ENCODE measurements at places on chromosomes 11 and 22.

GRCh38 chr22:32661296-32661695 is 140.2 kb upstream of the TIMP3 start:
- no peak for DNase-seq

DNA sequence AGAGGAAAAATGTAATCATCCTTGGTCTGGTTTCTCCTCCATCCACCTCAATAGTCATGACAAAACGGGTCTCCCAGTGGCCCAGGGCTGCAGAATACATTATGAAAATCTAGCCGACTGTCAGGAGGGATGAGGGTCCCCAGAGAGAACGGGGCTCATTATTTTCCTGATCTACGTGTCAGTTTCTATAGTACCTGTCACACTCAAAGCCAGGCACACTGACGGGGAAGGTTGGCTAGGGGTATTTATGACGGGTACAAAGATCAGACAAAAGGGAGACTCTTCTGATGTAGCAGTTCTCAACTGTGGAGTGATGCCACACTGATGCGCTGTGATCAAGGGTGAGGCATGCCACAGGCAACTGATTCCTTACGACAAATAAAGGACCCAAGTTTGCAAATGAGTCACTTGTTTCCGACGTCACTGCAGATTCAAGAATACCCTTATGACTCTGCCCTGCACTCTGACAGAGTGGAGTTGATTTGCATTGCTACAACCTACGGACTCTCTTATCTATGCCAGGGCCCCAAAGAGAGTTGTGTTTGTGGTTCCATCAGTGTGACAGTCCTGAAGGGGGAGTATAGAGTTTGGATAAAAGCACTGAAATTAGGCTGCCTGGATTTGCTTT is 188.2 kb upstream of the TBCEL start:
- no peak for DNase-seq

DNA sequence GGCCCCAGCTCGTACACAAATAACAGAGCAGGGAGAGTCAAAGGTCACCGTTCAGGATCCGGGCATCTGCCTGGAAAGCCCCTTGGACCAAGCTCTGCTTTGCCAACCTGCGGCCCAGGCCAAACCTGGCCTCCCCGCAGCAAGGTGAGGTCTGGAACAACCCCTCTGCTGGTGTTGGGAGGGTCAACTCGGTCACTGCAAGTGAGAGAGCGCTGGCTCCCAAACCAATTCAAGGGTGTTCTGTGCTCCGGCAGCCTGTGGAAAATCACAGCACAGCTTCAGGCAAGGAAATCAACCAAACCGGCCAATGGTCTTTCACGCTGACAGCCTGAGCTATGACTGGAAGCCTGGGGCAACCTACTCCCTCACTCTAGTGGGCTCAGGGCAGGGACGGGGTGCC is 63.4 kb downstream of the MYH9 start:
- no peak for DNase-seq

- DNase-seq = no peak
Observed at GRCh38 chr11:128520206-128520887, 67.0 kb downstream of the ETS1 start.

DNA sequence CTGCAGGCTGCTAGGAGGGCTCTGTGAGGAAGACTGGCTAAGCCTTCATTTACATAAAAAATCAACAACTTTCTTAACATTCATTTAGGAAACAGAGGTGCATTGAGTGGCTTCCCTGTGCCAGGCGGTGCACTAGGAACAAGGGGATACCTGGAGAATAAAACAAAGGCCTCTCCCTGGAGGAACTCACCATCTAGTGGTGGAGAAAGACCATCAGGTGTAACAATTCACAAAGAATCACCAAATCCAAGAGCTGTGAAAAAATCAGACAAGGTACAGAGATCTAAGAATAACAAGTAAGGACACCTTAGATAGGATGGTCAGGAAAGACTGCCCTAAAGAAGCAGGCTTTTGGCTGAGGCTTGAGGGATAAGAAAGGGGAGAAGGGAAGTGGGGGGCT is 40.3 kb downstream of the CSNK2A3 start:
- no peak for DNase-seq

DNA sequence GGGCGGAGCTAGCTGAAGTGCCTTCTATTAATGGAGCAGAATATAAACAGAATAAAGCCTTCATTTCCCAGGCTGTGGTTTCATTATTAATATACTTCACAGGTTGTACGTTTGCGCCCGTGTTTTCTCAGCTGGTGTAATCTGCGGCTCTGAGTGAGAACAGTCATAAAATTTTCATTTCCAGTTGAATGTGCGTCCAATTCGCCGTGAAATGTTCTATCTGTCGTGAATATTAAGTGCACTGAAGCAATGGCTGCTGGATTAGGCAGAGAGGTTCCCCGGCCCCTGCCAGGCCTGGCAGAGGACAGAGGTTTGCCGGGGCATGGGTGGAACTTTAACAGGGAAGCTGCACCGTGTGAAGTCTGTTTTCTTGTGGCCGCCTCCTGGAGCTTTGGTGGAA is 874.4 kb downstream of the NTM start:
- no peak for DNase-seq

GRCh38 chr22:34986523-34986922 is 79.4 kb upstream of the ISX start:
- DNase-seq = no peak

DNA sequence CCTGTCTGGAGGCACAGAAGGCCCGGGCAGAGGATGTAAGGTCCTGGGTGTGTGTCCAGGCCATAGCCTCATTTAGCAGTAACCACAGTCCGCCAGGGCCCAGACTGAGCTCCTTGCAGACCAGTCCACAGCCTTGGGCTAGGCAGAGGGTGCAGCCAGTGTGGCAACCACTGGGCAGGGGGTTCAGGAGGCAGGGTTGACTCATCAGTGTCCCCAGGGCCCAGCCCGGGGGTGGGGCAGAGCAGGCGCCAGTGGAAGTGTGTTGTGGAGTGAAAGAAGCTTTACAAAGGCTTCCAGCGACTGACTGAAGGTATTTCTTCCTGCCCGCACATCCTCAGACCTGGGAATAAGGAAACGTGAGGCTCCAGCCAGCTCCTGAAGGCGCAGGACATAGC is 27.7 kb upstream of the WNT11 start:
- no peak for DNase-seq

GRCh38 chr11:107583629-107584195 is 7.2 kb upstream of the ELMOD1 start:
- no peak for DNase-seq

DNA sequence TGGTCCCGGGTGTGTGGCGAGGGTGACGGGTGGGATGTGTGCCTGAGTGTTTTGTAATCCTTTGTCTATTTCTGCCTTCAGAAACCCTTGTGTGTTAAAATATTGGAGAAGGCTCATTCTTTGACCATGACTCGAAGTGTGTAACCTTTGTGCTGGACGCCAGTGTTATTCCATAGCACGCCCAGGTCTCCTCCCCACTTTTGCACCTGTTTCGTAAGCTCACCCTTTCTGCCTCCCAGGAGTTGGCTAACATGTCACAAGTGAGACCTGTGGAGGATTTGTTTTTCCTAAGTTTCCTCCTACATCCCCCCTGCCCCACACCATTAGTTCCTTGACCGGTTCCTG is 382 bp downstream of the C11orf54 start:
- no peak for DNase-seq

GRCh38 chr11:34356913-34357700 is 703 bp downstream of the ABTB2 start:
- DNase-seq = no peak

GRCh38 chr11:61270354-61271076 is 24.6 kb downstream of the VWCE start:
- DNase-seq = no peak

GRCh38 chr11:123690485-123690884 is 36.1 kb upstream of the SCN3B start:
- no peak for DNase-seq

DNA sequence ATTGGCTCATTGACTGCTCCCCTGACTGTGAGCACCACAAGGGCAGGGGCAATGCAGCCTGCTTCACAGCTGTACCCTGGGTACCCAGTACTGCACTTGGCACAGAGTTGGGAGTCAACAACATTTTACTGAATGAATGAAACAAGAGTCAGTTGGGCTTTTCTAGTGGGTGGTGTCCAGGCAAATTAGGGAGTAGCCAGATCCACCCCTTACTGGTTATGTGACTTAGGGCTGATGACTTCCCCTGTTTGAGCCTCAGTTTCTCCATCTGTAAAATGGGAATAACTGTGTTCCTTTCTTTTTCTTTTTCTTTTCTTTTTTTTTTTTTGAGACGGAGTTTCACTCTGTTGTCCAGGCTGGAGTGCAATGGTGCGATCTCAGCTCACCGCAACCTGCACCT is 23.1 kb downstream of the MIAT start:
- DNase-seq = no peak

GRCh38 chr22:22086501-22087158 is 104.0 kb upstream of the TOP3B start:
- no peak for DNase-seq

DNA sequence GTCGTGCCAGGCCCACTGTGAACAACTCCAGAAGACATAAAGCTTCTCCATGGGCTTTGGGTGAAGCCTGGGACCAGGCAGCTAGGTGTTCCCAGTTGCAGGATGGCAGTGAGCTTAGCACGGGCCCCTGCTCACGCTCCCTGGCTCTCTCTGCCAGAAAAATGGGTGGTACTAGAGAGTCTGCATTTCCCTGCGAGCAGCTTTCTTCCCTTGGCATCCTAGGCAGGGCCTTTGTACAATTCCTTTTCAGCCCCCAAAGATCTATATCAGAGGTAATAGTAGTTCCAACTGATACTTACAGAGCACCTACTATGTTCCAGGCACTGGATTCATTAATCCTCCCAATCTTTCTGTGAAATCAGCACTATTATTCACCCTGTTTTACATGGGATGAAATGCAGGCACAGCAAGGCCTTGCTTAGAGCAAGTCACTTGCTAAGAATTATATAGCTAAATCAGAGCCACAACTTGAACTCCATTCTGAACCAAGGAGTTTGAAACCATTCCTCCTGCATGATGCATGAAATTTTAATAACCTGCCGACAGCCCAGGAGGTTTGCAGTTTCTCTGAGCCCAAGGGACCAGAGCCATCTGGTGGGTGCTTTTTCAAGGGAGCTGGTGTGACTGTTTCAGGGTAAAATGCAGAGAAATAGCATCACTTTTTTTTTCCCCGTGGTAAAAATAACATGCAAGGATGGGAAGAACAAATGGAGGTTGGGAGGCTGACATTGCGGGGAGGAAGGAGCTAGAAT is 22.7 kb downstream of the NAV2 start:
- DNase-seq = no peak

GRCh38 chr11:97961431-97961830 is 1059.3 kb upstream of the CNTN5 start:
- no peak for DNase-seq

- no peak for DNase-seq
Observed at GRCh38 chr11:76800466-76801200, 17.5 kb downstream of the TSKU start.

DNA sequence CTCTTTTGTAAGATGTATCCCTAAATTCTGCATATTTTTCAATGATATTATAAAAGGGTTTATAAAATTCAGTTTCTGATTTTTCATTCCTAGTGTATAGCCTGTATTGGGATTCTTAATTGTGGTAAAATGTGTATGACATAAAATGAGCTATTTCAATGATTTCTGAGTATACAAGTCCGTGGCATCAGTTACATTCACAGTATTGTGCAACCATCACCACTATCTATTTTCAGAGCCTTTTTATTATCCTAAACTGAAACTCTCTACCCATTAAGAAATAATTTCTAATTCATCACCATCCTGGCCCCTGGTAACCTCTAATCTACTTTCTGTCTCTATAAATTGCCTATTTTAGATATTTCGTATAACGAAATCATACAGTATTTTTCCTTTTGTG is 39.8 kb downstream of the EIF3F start:
- no peak for DNase-seq

- no peak for DNase-seq
Observed at GRCh38 chr11:6328321-6328720, 8.0 kb upstream of the CAVIN3 start.

DNA sequence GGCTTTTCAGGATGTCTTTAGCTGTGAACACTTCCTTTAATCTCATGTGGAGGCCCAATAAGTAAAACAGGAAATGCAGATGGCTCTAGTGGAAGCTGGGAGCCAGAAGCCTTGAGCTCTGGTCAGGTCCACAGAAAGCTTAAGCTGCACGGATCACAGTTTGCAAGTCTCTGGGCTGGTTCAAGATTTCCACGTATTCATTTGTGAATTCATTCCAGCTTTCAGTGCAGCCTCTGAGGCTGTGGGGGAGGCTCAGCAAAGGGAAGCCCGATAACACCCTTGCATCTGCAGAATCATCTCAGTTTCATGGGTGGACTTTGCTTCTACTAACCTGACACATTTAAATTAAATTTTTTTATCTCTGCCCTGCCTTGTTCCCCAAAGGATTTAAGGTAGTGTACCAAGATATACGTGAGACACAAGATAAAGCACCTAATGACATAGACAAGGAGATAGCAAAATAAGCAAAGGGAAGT is 65.6 kb downstream of the ISX start:
- no peak for DNase-seq

DNA sequence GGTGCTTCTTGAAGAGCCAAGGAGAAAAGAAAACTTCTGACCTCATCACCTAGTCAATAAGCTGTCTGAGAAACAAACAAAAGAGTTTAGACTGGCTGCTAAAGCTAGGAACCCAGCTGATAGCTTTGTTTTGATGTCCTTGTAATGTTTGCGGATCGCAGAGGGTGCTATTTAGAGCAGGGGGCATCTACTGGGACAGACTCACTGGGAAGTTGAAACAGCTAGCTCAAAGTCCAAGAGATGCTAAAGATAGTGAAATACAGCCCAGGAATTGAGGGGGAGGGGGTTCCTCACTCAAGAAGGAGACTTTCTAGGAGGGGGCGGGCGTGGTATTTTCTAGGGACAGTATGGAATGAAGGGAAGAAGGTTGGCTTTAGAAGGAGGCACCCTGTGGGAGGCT is 18.9 kb downstream of the ZBTB16 start:
- no peak for DNase-seq

- no peak for DNase-seq
Observed at GRCh38 chr11:67288198-67288451, 978 bp upstream of the ANKRD13D start.

GRCh38 chr11:65288706-65289536 is 25.7 kb upstream of the CDC42EP2 start:
- no peak for DNase-seq

- DNase-seq = no peak
Observed at GRCh38 chr11:66919923-66920322, 38.3 kb downstream of the PC start.

DNA sequence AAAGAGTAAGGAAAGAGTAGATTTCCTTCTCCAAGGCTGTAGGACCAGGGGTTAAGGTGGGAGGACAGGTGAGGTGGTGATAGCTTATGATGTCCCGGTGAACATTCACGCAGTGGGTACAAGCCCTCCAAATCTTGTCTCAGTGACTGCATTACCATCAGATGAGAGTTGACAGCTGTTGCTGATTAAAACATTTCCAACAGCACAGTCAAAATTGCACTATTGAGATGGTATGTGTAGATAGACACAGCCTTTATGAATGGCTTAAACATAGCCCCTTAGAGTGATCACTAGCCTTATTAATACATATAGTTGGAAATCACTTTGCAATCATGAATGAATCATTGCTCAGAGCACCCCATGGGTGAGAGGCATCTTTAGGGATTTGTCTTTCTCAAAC is 7.3 kb downstream of the NELL1 start:
- DNase-seq = no peak

GRCh38 chr11:2234963-2235362 is 35.4 kb downstream of the ASCL2 start:
- no peak for DNase-seq

GRCh38 chr11:47185305-47186075 is 744 bp downstream of the PACSIN3 start:
- no peak for DNase-seq

All from stimulated activated CD8-positive, alpha-beta memory T cell treated with anti-CD3 and anti-CD28 coated beads, Interleukin-4, amount 100 ng/mL, for 1 hour (primary cell).